Stimulated activated CD8-positive, alpha-beta memory T cell treated with anti-CD3 and anti-CD28 coated beads, Interleukin-15, amount 100 ng/mL, for 4 hours (primary cell): ENCODE measurements at places on chromosomes 3 and 15.

- DNase-seq: no peak
These were observed 274.5 kb upstream of the LRTM1 start for GRCh38 chr3:55202326-55202725.

GRCh38 chr3:188533612-188534357 lies 379.8 kb downstream of the LPP start:
- no peak for DNase-seq

- no peak for DNase-seq
These were observed 461.4 kb downstream of the DIPK2A start for GRCh38 chr3:144433006-144433405.

DNA sequence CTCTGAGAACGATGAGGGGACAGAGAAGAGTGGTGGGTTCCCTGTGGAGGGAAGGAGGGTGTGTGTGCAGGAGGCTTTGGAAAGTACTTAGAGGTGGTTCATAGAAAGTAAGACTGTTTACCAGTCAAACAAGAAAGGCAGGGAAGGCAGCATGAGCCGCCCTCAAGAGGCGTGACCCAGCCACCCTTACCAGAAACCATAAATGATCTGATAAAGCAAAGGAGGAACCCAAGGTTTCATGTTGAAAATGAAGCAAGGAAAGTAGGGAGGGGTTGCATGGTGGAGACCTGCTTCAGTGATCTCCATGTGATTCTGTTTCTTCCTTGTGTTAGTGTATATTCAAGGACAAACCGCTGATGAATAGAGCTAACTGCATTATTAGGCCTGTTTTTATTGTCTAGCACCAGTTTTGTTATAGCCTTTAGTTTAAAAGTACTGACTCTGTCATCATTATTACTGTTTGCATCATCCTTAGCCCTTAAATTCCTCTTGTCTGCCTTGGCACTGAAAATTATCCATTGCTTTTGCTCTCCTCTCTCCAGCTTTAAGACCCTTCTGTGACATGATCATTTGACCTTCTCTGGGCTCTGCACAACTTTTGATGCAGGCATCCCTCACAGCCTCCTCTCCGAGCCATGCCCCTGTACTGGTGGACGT lies 96.1 kb downstream of the STAC start:
- no peak for DNase-seq

DNA sequence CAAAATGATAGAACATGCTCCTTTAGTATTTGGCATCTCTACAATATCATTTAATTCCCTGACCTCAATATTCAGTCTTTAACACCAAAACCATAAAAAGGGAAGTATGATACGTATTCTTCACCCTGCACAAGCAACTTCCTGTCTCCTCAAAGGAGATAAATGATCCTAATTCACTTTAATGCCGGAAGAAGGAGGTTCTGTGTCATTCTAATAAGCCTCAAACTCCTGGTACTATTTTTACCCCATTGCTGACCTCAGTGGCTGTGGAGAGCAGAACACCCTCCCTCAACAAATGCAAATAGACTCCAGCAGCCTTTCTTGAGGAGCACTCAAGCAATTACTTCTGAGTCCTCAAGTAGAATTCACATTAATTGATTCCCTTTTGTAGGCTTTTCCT lies 173.3 kb downstream of the TMEM108 start:
- DNase-seq: no peak

DNA sequence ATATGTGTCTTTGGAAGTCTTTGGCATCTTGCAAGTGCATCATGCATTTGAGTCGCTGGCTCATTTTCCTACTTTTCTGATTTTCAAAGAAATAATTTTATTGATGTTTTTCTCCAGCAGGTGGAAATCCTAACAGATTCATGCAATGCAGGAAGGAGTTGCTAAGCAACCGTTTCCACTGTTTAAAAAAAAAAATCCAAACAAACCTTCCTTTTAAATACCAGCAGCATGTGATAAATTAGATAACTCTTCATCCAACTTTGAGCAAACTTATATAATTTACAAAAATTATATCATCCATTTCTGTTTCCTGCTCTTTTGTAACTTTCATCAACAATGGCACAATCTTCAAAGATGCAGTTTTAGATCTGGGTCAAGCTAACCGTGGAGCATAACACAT lies 364.1 kb downstream of the MFSD1 start:
- no peak for DNase-seq

GRCh38 chr3:13411186-13411860 lies 8.8 kb downstream of the NUP210 start:
- DNase-seq: no peak

DNA sequence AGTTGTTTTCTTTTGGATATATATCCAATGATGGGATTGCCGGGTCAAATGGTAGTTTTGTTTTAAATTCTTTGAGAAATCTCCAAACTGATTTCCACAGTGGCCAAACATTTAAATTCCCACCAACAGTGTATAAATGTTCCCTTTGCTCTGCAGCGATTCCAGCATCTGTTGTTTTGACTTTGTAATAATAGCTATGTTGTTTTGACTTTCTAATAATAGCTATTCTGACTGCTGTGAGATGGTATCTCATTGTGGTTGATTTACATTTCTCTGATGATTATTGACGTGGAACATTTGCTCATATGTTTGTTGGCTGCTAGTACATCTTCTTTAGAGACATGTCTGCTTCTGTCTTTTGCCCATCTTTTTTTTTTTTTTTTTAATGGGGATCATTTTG lies 332.2 kb upstream of the GBE1 start:
- DNase-seq: no peak

GRCh38 chr15:80211976-80212375 lies 40.0 kb downstream of the CTXND1 start:
- DNase-seq: no peak

DNA sequence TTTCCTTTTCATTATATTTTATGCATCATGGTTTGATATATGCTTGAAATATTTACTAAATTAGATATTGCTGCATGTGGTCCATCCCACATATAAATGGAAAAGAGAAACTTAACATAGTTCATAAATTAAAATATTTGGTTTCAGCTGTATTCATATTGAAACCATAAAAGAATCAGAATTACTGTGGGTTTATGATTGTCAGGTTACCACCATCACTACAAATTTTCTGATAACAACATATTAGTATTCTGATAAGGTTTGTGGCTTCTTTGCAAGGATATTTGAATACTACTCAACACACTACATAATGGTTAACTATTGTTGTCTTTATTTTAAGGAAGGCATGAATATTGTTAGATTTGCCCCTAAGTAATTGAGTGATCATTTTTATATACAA lies 235.5 kb downstream of the UBE2E2 start:
- no peak for DNase-seq

DNA sequence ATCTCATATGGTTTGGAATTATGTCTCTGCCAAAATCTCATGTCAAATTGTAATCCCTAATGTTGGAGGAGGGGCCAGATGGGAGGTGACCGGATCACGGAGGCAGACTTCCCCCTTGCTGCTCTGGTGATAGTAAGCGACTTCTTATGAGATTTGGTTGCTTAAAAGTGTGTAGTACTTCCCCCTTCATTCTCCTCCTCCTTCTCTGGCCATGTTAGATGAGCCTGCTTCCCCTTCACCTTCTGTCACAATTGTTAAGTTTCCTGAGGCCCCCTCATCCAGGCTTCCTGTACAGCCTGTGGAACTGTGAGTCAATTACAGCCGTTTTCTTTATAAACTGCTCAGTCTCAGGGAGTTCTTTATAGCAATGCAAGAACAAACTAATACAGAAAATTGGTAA lies 51.1 kb downstream of the NEDD4 start:
- no peak for DNase-seq

DNA sequence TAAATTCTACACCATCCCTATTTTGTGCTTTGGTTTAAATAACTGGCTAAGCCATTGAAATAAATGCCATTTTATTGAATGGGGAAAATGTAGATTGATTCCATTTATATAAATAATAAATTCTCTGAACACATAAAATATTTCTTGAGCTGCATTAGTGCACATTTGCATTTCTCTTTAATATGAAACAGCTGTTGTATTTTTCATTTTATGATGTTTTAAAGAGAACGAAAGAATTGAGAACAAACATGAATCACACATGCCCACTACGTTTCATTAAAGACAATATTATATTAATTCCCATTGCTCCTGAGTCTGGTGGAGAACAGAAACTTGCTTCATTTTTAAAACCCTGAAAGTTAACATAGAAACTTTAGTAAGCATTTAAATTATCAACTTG lies 235.7 kb upstream of the CFAP20DC start:
- DNase-seq: no peak

DNA sequence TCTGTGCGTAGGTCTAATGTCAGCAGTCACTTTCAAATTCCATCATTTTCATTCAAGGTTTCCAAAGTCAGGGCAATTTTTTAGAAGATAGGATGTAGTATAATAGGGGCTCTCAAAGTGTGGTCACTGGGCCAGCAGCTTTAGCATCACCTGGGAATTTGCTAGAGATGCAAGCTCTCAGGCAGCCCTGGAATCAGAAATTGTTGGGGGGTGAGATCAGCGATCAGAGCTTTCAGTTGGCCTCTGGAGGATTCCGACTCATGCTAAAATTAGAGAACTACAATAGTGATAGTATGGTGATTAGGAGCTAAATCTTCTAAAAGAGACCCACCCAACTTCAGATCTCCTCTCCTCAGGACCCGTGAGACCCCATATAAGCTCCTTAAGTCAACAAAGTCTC lies 2.4 kb upstream of the FRMD4B start:
- no peak for DNase-seq

- DNase-seq: no peak
These were observed 67.2 kb upstream of the XCR1 start for GRCh38 chr3:46094506-46094905.

- peak; percentile 53 for DNase-seq
These were observed 140.5 kb upstream of the TBL1XR1 start for GRCh38 chr3:177337541-177338331.

GRCh38 chr3:8968375-8968882 lies 5.2 kb upstream of the RAD18 start:
- DNase-seq: no peak

DNA sequence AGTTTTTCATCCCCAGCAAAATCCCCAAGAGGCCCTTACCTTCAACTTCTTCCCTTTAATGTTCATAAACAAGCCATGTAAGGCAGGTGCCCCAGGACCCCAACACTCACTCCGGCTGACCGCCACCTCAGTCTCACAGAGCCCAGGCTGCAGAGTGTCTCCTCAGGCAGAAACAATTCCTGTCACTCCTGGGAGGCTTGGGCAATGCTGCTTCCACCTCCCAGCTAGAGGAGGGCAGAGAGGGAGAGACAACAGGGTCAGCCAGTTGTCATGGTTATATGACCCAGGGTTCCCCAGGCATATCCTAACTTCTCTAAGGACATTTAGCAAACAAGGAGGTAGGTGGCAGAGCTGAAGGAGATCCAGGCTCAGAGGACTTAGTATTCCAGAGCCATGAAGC lies at the start of gene PLIN1:
Gene PLIN1, minus strand, starts transcription at position 156 of the 400 bp plus-strand sequence. CDS start 1,878 bp downstream, outside the sequence.
- DNase-seq: no peak

- no peak for DNase-seq
These were observed 21.6 kb downstream of the CPN2 start for GRCh38 chr3:194329583-194329965.

GRCh38 chr3:44077267-44077666 lies 164.4 kb upstream of the TOPAZ1 start:
- no peak for DNase-seq

DNA sequence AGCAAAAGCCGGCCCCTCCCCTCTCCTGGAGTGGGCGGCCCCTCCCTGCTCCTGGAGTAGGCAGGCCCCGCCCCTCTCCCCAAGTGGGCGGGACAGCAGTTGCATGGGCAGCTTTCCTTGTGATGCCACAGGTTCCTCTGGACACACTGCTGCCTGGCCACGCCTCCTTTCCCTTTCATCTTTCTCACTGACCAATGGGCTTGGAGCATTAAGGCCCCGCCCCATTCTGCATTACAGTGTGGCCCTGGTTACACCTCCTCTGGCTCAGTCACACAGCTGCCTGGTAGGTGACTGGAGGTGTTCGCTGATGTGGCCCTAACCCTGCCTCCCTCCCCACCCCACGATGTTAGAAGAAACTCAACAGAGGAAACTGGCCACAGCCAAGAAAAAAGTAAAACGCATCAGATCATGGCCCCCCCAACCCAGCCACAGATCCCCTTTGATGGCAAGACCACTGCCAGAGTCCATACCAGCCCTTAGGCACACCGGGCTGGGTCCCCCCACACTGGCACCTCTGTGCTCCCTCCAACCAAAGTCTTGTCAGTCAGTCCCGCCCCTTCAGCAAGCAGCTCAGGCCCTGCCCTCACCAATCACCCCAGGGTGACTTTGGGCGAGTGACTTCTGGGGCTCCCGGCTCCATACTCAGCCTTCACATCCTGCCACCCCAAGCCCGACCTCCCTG lies 84.3 kb downstream of the ADAMTS7 start:
- no peak for DNase-seq

DNA sequence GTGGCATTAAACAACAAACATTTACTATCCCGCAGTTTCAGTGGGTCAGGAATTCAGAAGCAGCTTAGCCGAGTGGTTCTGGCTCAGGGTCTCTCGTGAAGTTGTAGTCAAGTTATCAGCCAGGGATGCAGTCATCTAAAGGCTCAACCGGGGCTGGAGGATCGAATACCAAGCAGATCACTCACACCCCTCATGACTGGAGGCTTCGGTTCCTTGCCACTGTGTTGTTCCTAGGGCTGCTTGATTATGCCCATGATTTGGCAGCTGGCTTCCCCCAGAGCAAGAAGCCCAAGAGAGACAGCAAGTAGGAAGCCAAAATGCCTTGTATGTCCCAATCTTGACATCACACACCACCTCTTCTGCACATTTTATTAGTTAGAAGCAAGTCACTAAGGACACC lies 33.9 kb upstream of the CDCP1 start:
- DNase-seq: no peak

GRCh38 chr3:124592658-124593441 lies 137.4 kb upstream of the UMPS start:
- DNase-seq: no peak

- no peak for DNase-seq
These were observed 97.7 kb downstream of the PLCL2 start for GRCh38 chr3:16982460-16982859.

DNA sequence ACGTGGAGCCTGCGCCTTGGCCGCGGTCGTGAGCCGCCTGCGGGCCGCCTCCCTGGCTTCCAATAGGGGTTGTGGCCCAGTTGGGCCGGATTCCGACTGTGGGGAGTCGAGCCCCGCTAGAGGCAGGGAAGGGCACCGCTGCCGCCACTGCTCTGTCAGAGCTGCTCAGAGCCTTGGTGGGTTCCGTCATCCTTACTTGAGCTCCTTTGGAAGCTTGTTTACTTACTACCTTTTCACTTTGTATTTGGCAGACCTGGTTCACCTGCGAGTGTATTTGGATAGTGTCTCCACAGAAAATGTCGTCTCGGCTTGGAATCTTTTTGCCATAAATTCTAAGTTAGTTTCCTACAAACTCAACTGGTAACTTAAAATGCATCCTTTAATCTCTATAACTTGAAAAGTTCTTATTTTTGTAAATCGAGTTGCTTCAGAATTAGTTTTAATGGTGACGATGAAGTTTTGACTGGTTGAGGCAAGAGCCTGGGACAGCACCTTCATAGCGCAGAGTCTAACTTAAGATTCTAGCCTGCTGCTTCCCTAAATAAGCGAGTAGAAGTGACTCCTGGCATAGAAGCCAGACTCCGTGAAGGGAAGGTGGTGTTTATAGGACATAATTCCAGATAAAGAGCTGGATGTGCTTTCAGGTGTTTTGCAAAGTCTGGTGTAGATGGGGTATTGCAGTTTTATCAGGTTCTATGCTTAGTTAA lies 800 bp downstream of the DAG1 start:
- no peak for DNase-seq
